Uterine smooth muscle cell (primary cell): ENCODE measurements at places on chromosomes 13 and 19. TPM values are rescaled to one million over a fixed set of nuclear protein-coding genes. Genes with fewer than 3 reads are reported as not detected.

The KLF1 gene
- total RNA-seq = not detected in 2 replicates

The MAST1 gene
- 0.87 TPM in 1 of 2 replicates, not detected in the other for total RNA-seq

The GFY gene
- total RNA-seq = 0.11 TPM in 1 of 2 replicates, not detected in the other

The EDDM13 gene
- not detected in 2 replicates for total RNA-seq

The CEACAM6 gene
- total RNA-seq = not detected in 2 replicates

The DUXA gene
- total RNA-seq = not detected in 2 replicates

The MTMR6 gene
- 30.4 and 37.1 TPM in 2 replicates for total RNA-seq

The ZNF160 gene
- total RNA-seq = 25.5 and 31.2 TPM in 2 replicates

The DOCK9 gene
- 17.5 and 28.1 TPM in 2 replicates for total RNA-seq

The CCDC70 gene
- total RNA-seq = not detected in 2 replicates

The SERTAD1 gene
- total RNA-seq = 21.4 and 23.4 TPM in 2 replicates

The PCDH8 gene
- total RNA-seq = not detected in 2 replicates

The SETDB2 gene
- total RNA-seq = 11.7 and 15.1 TPM in 2 replicates

The ZNF418 gene
- total RNA-seq = 6.5 and 8.4 TPM in 2 replicates

The CYP4F8 gene
- total RNA-seq = under 0.01 TPM in 1 of 2 replicates, not detected in the other

The ENOX1 gene
- total RNA-seq = 4.2 and 7.4 TPM in 2 replicates

The HCN2 gene
- total RNA-seq = 0.22 and 0.25 TPM in 2 replicates

The FAM124A gene
- 1.5 and 2.2 TPM in 2 replicates for total RNA-seq

The GRIN3B gene
- 0.50 TPM in 1 of 2 replicates, not detected in the other for total RNA-seq

The IQCN gene
- total RNA-seq = 0.44 and 0.50 TPM in 2 replicates

The PDCD5 gene
- total RNA-seq = 83.9 and 175 TPM in 2 replicates

The ZNF724 gene
- 4.2 and 11.6 TPM in 2 replicates for total RNA-seq

The CLDND2 gene
- total RNA-seq = not detected in 2 replicates

The CEACAM4 gene
- total RNA-seq = not detected in 2 replicates

The ZNF793 gene
- 0.89 and 1.4 TPM in 2 replicates for total RNA-seq

The KLK3 gene
- not detected in 2 replicates for total RNA-seq

The METTL21C gene
- not detected in 2 replicates for total RNA-seq

The LILRA1 gene
- total RNA-seq = not detected in 2 replicates

The ARID3A gene
- total RNA-seq = 15.5 and 18.6 TPM in 2 replicates

The CCL25 gene
- total RNA-seq = not detected in 2 replicates

The PCSK4 gene
- total RNA-seq = 2.3 and 4.4 TPM in 2 replicates

The C5AR1 gene
- total RNA-seq = 0.12 and 0.66 TPM in 2 replicates

The TMEM59L gene
- total RNA-seq = 0.11 and 0.37 TPM in 2 replicates

The NRTN gene
- total RNA-seq = not detected in 2 replicates

The ETFB gene
- 130 and 137 TPM in 2 replicates for total RNA-seq

The MYO1F gene
- total RNA-seq = 0.12 and 0.22 TPM in 2 replicates

The AXL gene
- 251 and 278 TPM in 2 replicates for total RNA-seq

The CYP4F11 gene
- not detected in 2 replicates for total RNA-seq

The NLRP11 gene
- total RNA-seq = not detected in 2 replicates

The WDR88 gene
- total RNA-seq = not detected in 2 replicates

The ZNF155 gene
- total RNA-seq = 7.6 and 11.4 TPM in 2 replicates

The IL12RB1 gene
- total RNA-seq = not detected in 2 replicates

The PTGER1 gene
- 5.2 and 6.1 TPM in 2 replicates for total RNA-seq

The TEX30 gene
- 14.6 and 31.2 TPM in 2 replicates for total RNA-seq

The GGN gene
- total RNA-seq = 0.11 and 0.62 TPM in 2 replicates

The CABP5 gene
- not detected in 2 replicates for total RNA-seq

The ZSCAN5B gene
- not detected in 2 replicates for total RNA-seq

The PABPC3 gene
- 0.11 and 0.37 TPM in 2 replicates for total RNA-seq

The GPR4 gene
- 0.11 and 0.12 TPM in 2 replicates for total RNA-seq
